Osteocyte (in vitro differentiated cells): ENCODE measurements at places on chromosomes 3 and 15.
A peak's percentile ranks its signal among the peaks of the same experiment; 100 is the strongest.

DNA sequence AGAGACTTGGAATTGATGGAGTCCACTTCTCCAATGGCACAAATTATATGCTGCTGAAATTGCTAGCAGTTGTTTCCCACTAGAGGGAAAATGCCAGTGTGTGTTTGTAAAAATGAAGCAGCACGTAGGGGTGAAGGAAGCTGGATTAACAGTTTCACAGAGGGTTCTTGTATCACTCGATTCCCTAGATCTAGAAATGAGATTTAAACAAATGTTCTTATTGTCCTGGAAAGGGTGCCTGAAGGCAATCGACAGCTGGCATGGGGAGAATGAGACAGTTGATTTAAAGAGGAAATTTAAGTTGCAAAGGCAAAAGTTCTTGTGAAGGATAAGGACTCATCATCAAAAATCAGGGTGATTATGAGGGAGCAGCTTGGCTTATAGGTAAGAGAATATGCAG lies 234.8 kb upstream of the ARPP21 start:
- DNase-seq: no peak

DNA sequence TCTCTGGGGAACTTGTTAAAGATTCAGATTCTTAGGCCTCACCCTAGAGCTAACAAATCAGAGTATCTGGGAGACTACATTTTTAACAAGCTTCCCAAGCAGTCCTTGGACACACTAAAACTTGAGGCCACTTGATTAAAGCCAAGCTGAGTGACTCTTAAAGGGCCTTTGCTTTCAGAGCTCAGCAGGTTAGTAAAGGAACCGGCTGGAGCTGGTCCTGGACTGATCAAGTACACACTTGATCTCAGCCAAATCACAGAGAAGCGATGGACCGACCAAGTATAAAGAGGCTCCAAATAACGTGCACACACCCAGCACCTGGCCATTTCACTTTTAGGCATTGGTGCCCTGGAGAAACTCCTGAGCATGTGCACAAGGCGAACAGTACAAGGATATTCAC lies 12.9 kb upstream of the TM6SF1 start:
- no peak for DNase-seq

- no peak for DNase-seq
These were observed 3.7 kb upstream of the MYO5A start for GRCh38 chr15:52532427-52532826.

DNA sequence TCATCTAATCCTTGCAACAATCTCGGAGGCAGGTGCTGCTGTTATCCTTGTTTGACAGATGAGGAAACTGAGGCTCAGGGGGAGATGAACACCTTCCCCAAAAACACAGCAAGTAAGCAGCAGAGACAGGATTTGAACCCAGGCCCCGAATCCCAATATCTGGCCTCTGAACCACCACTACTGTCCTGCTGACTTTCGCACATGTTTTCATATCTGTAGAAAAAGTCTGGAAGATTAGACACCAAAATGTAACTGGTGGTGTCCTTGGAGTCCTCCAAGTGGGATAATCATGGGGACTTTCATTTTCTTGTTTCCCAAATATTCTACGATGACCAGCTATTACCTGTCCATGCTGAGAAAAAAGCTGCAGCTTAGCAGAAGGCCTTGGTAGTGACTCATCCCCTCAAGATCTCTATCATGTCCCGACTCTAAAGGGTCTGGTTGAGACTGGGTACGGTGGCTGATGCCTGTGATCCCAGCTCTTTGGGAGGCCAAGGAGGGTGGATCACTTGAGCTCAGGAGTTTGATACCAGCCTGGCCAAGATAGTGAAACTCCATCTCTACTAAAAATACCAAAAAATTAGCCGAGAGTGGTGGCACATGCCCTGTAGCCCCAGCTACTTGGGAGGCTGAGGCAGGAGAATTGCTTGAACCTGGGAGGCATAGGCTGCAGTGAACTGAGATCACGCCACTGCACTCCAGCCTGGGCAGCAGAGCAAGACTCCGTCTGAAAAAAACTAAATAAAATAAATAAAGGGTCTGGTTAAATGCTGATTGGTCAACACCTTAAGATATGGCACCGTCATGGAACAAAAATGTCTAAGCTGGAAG lies 8.6 kb downstream of the IRAK2 start:
- DNase-seq: no peak

- no peak for DNase-seq
These were observed 309.8 kb downstream of the UNC13C start for GRCh38 chr15:54288049-54288448.

GRCh38 chr3:42009456-42009855 lies 47.6 kb upstream of the ULK4 start:
- DNase-seq: no peak

DNA sequence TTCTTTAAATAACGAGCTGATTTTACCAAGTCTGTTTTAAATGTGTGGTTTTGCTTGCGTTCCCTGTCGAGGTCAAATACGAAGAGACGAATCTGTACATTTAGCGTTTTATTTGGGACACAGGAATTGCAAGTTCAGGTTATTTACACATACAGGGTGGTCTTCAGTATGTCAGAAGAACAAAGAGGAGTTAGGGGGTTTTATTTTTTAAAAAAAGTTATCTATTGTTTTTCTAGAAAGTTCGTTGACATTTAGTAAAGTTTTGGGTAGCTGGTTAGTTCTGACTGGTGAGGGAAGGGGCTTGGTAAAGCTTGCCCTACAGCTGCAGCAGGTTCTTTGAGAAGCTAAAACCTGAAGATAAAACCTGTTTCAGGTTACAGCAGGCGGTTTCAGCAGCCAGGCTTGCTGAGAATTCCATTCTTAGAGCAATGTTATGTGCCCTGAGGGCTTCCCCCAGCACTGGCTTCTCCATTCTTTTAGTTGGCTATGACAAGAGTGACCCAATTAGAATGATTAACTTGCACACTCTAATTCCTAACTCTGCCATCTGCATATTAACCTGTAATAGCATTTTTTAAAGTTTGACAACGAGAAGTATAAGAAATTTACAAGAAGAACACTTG lies 815 bp upstream of the ZNF280D start:
- no peak for DNase-seq

DNA sequence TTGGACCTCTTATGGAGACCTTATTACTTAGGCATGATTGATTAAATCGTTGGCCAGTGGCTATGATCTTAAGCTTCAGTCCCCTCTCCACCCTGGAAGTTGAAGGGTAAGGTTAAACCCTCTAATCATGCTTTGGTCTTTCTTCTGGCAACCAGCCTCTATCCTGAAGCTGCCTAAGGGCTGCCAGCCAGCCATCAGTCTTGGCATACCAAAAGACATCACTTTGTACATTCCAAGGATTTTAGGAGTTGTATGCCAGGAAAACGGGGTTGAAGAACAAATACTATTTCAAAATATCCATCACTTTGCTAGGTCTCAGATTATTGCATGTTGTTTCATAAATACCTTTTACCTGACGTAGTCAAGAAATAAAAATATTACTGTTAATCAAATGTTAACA lies 28.9 kb downstream of the UBE2E2 start:
- no peak for DNase-seq

DNA sequence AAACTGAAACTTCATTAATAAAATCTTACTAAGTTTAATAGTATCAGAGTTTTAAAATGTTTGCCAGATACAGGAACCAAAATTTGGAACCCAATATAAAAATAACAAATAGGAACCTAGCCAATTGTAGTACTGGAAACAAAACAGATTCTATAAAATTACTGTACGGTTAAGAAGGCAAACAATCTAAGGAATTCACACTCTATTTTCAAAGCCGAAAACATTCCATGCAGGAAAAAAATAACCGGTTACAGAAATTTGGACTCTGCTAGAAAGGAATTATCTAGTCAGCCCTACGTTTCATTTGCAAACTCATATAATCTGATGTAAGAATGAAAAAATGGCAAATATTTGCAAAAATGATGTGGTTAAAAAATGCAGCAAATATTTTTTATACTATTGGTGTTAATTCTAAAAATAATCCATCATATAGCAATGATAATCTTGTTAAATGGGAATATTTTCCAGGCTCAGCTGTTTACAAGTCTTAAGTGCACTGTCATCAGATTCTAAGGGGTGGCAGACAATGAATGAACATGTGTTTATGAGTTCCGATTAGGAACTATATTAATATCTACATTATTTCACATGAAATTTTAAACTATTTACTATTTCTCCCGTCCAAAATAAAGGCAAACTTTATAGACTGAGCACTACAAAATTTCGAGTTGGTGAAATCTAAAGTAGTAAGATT lies 58.1 kb downstream of the DCBLD2 start:
- DNase-seq: no peak

- no peak for DNase-seq
These were observed 45.3 kb upstream of the PPP4R2 start for GRCh38 chr3:72951259-72951722.

- no peak for DNase-seq
These were observed 34.5 kb downstream of the P3H2 start for GRCh38 chr3:190086191-190086590.

- DNase-seq: no peak
These were observed 189.6 kb downstream of the GHSR start for GRCh38 chr3:172258624-172259023.

DNA sequence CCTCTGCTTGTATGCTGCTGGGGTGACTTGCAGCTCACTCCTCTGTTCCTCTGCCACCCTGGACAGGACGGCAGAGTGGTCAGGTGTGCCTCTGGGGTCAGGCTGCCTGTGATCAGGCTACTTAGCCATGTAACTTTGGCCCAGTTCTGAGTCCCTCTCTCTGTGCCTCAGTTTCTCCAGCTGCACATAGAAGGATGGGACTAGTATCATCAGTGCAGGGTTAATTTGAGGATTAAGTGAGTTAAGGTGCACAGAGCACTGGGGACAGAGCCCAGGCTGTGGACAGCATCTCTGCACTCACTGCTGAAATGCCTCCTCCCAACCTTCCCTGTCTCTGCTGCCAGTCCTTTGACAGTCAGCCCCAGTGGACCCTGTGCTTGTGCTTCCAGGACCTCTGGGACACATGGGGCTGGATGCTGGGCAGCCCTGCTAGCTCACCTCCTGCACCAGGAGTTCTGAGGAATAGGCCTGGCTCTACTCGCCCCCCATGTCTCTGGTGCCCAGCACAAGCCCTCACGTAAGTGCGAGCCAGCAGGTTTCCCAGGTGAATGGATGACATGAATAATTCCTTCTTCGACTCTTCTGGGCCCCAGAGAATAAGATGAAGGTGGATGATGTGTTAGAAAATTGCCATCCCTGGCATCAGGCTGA lies 19.3 kb upstream of the PRR23E start:
- DNase-seq: peak; percentile 60

GRCh38 chr3:155342344-155342743 lies 48.9 kb upstream of the STRIT1 start:
- DNase-seq: no peak

- DNase-seq: no peak
These were observed 6.2 kb downstream of the ZDHHC3 start for GRCh38 chr3:44969828-44970179.

DNA sequence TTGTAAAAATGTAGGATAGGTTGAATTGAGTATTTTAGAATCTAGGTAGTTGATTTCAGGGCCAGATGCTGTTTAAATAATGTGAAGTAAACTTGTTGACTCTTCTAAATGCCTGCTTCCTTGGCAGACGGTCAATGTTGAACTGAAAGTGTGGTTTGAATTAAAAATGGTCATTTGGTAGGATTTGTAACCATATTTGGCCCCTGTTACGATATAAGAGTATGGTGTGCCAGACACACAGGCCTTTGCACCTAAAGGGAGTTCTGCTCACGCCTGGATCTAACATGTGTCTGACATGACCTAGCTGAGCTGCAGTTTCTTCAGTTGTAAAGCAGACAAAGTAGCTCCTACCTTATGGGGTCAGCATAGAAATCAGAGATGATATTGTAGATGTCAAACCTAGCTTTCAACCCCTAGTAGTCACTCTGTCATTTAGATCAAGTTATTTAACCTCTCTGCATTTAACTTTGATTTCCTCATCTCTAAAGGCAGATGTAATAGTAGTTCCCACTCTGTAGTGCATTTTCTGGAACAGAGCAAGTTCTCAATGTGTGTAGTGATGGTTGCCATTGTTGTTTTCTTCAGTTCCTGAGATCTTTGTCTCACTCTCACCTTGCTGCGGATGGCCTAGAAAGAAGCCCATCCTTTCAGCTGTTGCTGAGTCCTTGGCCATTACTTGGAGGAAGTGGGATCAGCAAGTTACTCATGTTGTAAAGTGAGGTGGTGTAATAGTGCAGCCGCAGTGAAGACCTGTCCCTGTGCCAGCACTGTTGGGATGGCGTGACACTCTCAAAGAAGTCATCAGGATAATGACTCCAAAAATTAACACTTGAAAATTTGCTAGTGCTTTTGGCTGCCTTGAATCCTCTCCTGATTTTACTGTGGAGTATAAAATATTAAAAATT lies 90.2 kb downstream of the GHSR start:
- no peak for DNase-seq

DNA sequence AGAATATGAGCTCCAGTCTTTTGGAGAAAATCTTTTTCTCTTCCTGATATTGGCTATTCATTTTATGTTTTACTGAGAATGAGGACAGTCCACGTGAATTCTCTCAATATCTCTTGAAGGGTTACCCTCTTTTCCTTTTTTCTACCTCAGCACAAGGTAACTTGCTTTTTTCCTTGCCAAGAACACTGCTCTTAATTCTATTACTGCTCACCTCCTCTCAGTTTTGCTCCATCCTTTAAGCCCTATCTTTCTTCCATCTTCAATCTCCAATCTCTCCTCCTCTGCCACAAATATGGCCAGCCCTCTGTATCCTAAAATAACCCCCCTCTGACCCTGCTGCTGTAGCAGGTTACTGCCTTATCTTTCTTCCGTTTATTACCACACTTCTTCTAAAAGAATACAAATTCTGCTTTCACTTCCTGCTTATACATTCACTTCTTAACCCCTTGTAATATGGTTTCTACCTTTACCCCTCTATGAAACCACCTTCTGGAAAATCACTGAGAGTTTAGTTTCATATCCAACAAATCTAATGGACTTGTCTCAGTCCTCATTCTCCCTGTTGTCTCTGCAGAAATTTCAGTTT lies 89.0 kb downstream of the NFKBIZ start:
- DNase-seq: no peak

DNA sequence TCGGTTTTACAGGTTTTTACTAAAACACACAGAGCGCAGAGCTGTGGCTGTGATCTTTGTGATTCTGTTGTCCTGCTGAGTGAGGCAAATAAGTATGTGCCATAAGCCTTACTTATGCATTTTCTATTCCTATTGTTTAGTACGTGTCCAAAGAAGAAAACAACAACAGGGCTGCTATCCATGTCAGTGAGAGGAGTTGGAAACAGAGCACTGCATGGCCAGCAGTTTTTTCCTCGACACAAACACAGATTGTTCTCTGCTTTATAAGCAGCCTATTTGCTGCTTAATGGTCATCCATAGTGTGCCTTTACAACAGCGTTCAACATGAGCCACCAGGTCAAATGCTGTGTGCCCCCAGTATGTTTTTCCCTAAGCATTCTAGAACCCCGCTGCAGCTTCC lies 79.8 kb downstream of the SHQ1 start:
- DNase-seq: no peak

- DNase-seq: no peak
These were observed 159.6 kb downstream of the MFSD1 start for GRCh38 chr3:158961471-158961870.

- DNase-seq: no peak
These were observed 108.4 kb downstream of the LSM3 start for GRCh38 chr3:14286887-14287500.

DNA sequence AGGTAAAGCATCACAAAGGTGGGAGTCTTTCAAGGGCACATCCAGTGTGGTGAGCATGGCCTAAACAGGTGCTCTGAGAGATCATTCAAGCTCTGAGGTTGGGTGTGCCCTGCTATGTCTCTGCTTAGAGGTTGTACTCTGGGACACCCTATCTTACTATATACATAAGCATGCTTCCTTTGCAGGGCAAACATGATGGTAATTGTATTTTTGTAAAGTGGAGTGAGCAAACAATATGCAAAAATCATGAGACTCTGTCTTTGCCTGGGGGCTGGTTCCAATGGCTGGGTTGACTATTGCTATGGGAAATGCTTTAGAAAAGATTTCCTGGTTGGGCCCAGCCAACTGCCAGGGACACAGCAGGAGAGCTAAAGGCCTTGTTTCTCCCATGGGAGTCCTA lies 315.1 kb upstream of the TLE3 start:
- no peak for DNase-seq
